Lower leg skin (tissue), 4 donors: ENCODE measurements at places on chromosomes 4 and X.

DNA sequence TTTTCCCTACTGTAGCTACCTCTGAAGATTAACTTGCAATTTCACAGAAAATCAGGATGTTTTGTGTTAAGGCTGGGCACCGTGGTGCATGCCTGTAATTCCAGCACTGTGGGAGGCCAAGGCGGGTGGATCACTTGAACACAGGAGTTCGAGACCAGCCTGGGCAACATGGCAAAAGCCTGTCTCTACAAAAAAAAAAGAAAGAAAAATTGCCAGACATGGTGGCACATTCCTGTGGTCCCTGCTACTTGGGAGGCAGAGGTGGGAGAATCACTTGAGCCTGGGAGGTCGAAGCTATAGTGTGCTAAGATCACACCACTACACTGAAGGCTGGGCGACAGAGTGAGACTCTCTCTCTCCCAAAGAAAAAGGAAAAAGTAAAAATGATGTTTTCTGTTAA, 27.4 kb downstream of the APELA start:
- no peak for DNase-seq

GRCh38 chr4:83205760-83206159, 78.8 kb downstream of the COQ2 start:
- no peak for DNase-seq

DNA sequence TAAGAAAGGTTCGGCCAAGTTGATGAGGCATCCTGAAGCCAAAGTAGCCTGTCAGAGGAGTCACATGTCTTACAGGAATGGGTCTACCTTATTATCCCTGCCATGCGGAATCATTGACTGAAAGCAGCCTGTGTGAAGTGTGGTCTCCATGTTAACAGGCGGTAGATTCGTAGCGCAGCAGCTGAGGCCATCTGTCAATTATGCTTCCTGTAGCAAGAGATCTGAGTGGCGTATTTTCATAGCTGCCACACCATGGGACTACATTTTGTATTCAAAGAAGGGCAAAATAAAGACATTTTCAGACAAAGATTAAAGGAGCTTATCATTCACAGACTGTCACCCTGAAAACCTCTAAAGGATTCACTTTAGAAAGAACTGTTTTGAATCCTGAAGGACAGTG, 11.2 kb upstream of the MED14 start:
- DNase-seq = no peak

- DNase-seq = peak; percentile 13
These were observed 4.9 kb upstream of the ZNF81 start for GRCh38 chrX:47831788-47832187.

- DNase-seq = no peak
These were observed 12.8 kb upstream of the ELOVL6 start for GRCh38 chr4:110211007-110211769.

DNA sequence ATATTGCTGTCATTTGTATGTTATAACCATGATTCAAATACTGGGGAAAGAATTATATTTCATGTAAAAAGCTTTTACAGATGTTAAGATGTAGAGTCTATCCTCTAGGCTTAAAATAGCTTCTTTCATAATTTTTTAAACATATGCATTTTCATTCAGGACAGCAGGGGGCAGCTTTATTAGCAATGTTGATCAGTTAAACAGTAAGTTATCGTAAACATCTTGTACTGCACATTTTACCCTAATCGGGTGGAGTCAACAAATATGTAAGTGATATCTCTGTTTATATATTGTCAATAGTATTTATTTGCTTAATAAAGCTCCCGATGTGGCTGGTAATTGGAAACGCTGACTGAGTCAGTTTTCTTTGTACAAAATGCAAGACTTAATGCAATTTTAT, 142.5 kb upstream of the MED14 start:
- DNase-seq = no peak

DNA sequence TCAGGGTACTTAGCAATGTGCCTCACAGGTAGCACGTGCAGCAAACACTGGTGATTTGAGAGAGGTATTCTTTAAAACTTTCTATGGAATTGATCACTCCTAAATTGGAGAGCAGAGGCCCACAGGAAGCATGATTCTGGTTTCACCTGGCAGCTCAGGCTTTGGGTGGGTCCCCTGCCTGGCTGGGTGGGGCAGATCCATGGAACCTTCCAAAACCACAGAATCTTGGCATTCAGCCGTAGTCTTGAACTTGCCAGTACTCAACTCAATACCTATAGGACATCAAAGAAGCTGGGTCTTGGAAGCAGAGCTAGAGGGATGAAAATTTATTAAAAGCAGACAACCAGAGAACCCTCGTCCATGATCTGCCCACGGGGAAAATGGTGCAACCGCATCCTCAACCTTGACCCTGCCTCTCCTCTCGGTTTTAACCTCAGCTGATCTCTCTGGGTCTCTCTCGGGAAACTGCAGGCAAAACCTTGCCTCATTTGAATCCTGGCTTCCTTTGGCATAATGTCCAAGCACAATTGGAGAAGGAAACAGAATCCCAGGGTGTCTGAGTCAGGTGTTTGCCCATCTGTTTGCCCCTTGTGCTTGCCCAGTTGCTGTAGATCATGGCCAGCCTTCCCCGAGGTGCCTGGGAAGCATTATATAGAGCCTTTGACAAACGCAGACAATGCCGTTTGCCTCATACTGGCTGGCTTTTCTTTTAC, 22.9 kb downstream of the OTOP1 start:
- DNase-seq = no peak

DNA sequence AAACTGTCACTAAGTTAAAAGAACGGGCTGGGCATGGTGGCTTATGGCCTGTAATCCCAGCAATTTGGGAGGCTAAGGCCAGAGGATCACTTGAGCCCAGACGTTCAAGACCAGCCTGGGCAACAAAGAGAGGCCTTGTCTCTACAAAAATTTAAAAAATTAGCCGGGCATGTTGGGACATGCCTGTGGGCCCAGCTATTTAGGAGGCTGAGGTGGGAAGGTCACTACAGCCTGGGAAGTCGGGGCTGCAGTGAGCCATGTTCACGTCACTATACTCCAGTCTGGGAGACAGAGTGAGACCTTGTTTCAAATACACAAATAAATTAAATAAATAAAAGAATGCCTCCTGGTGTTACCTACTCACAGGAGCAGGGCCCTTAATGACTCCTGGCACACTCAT, 69.5 kb downstream of the APBB2 start:
- DNase-seq = no peak

- no peak for DNase-seq
These were observed 13.9 kb downstream of the ALB start for GRCh38 chr4:73417973-73418372.

GRCh38 chr4:142036795-142037583, 400.6 kb downstream of the IL15 start:
- no peak for DNase-seq

DNA sequence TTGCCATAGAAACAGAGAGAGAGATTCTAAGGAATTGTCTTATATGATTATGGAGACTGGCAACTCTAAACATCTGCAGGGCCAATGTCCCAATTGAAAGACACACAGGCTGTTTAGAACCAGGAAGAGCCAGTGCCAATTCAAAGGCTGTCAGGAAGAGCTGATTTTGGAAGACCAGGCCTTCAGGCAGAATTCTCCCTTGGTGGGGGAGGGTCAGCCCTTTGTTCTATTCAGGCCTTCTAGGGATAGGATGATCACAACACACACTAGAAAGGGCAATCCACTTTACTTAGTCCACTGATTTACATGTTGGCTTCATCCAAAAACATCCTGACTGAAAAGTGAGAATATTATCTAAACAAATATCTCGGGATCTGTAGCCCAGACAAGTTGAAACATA, 15.2 kb downstream of the C4orf46 start:
- DNase-seq = no peak

DNA sequence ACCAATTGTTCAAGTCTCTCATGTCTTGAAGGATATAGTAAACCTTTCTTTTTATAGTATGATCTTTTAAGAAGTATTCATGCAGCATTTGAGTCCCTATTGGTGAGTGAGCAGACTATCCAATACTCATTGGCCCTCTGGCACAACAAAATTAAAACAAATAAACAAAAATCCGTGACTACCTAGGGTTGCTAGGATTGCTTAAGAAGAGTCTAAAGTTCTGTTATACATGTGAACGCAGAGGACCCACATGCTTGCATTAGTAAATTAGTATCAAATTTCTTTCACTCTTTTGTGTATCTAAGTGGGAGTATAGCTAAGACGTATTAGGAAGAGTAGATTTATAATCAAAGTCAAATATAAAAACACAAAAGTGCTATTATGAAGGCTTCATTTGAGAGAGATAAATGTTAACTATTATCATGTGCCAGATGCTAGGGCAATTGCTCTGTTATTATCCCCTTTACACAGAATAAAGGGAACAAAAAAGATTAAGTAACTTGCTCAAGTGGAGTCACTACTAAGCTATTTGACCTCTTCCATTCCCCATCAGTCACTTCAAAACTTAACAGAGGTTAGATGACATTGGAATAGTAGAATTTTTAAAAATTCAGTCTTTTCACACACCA, 29.2 kb upstream of the LARP1B start:
- no peak for DNase-seq

GRCh38 chr4:76990288-76991080, 40.9 kb downstream of the SEPTIN11 start:
- no peak for DNase-seq

GRCh38 chr4:61442936-61443335, 242.8 kb downstream of the ADGRL3 start:
- no peak for DNase-seq

DNA sequence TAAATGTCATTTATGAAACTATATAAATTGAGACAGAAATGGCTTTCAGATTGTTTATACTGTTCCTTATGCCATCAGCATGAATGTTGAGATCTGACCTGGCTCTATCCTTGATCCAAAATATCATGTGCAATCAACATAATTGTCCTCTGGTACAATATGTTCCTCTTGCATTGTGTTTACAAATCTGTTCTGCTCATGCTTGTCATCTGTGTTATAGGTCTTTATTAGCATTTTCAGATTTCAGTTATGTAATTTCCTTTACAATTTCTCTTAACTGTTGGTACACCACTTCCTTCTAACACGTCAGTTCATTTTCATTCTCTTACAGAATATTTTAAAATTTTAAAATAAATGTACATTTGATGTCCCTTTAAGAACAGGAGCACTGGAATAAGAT, 1.6 kb downstream of the HPGD start:
- DNase-seq = no peak

DNA sequence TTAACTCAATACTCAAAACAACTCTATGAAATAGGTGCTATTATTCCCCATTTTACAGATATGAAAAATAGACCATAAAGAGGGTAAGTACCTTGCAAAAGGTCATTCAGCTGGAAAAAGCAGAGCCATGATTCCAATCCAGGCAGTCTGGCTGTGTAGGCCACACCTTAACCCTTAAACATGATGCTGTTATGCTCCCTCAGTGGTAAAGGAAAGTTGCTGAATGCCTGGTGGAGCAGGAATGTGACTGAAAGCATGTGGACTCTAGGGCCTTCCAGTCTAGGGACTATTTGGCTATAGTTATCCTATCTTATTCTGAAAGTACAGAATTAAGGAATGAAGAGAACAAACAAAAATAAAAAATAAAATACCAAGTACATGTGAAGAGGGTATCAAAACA, 19.6 kb downstream of the RP2 start:
- no peak for DNase-seq

- DNase-seq = no peak
These were observed 183.7 kb downstream of the FBXW7 start for GRCh38 chr4:152352215-152352614.

- DNase-seq = no peak
These were observed 171.8 kb downstream of the HNRNPD start for GRCh38 chr4:82201805-82202641.

- DNase-seq = no peak
These were observed 5.5 kb downstream of the CCDC120 start for GRCh38 chrX:49064303-49064702.

GRCh38 chr4:150769248-150769647, 187.3 kb downstream of the MAB21L2 start:
- DNase-seq = no peak

- DNase-seq = no peak
These were observed 89.3 kb downstream of the HNRNPD start for GRCh38 chr4:82284475-82284857.

DNA sequence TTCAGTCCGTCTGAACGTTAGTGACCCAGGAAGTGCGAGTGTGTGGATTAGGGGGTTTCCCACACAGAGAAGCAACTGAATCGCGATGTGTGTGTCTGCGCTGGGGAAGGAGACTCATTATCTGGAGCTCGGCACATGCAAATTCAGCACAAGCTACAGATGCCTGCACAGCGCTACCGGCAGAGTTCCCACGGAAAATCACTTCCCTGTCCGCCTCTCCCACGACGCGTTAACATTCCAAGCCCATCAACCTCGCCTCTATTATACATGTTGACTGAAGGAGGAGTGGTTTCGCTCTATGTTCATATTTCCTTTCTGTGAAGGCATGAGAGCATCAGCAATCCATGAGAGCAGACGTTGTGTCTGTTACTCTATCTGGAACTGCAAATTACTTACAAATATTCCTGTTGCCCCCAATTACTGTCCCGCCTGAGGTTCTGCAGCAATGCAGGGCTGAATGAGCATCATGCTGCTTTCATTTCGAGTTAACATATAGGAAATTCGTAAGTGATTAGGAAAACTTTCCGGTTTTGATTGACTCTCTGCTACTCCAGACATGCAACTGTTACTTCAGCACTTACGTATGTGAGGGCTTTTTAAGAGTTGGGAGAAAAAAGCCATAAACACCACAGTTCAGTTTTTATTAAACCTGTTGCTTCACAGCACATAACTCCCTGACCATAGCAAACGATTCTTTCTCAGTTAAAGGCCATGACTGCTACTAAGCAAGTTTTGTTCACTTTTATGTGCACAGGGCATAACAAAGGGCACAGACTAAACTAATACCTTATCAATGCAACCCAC, 15.0 kb upstream of the MTNR1A start:
- DNase-seq = no peak

DNA sequence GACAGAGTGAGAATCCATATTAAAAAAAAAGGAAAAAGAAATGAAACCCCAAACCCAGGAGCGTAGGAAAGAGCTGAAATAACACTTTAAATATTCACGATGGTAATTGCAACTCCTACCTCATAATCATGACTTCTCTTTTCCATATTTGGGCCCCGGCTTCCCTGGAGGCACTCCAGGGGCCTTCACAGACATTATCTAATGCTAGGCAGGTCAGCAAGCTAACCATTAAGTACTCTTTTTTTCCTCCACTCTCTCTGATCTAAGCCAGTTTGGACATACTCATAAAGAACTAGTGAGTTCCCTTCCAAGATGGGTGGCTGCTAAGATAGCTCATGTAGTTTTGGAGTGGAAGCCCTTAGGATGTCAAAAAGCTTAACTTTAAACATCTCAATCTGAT, 83.2 kb downstream of the SH3KBP1 start:
- DNase-seq = no peak

DNA sequence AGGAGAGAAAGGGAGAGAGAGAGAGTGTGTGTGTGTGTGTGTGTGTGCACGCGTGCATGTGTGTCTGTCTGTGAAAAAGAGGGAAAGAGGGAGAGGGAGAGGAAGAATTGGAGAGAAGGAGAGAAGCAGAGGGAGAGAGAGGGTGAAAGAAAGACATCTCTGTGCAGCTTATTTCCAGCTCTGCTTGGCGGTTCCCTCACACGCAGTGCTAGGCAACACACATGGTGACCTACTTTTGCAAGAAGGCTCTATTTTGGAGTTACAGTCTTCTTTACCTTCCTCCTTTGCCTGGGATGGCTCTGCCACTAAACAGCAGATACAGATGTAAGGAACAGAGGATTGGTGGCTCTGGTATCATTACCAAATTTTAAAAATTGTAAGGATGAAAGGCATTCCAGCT, 40.1 kb downstream of the SLC16A2 start:
- no peak for DNase-seq

- DNase-seq = no peak
These were observed 187.3 kb upstream of the MBNL3 start for GRCh38 chrX:132676102-132676501.

- no peak for DNase-seq
These were observed 124.1 kb upstream of the PDHA2 start for GRCh38 chr4:95715830-95716229.

- DNase-seq = no peak
These were observed 162.0 kb upstream of the WDFY3 start for GRCh38 chr4:85128246-85129204.
